Fibroblast of skin of right quadriceps (primary cell): ENCODE measurements at places on chromosomes 3 and 15.
A peak's percentile ranks its signal among the peaks of the same experiment; 100 is the strongest.

DNA sequence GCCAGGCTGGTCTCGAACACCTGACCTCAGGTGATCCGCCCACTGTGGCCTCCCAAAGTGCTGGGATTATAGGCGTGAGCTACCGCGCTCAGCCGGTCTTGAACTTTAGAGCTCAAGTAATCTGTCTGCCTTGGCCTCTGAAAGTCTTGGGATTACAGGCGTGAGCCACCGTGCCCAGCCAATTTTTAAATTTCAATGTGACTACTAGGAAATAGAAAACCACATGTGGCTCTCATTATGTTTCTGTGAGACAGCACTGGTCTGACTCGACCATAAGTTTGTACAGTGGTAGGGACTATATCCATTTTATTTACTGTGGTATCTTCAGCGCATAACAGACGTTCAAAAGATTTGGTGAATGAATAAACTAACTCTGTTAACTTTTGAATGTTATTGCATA is 9.1 kb downstream of the ZFAND6 start:
- DNase-seq = peak; percentile 67

GRCh38 chr3:23913873-23914743 is 2.7 kb downstream of the NKIRAS1 start:
- no peak for DNase-seq

GRCh38 chr3:54517424-54517823 is 395.1 kb downstream of the CACNA2D3 start:
- DNase-seq = no peak

DNA sequence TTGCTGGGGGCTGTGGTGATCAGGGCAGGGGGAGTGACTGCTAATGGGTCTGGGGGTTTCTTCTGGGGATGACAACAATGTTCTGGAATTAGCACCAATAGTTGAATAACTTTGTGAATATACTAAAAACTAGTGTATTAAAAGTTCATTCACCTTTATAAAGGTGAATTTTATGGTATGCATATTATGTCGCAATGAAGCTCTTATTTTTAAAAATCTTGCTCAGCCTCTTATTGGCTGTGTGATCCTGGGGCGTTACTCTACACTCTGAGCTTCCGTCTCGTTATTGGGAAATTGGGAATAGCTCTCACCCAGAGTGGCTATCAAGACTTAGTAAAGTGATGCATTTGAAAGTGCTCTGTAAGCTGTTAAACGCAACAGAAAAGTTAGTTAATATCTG is 105.3 kb downstream of the SEC22A start:
- no peak for DNase-seq

- DNase-seq = peak; percentile 36
These were observed 318.9 kb upstream of the COL8A1 start for GRCh38 chr3:99319450-99319849.

GRCh38 chr15:71212146-71212545 is 96.9 kb downstream of the THSD4 start:
- peak; percentile 43 for DNase-seq

DNA sequence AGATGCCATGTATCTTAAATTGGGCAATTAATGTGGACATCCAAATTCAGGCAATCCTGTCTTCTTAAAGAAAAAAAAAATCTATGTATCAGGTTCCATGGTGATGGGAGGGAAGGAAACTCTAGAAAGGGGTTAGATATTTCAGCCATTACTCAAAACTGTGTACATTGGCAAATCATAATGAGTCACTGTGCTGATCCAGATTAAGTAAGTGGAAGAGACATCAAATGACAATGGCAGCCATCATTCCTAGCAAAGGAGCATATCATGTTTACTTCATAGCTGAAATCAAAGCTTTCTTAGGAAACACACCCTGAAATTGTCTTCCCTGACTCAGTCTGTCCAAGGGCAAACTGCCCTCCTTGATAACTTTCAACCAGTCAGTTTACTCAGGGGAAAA is 713.3 kb upstream of the GBE1 start:
- peak; percentile 72 for DNase-seq

- DNase-seq = peak; percentile 99
These were observed 37.6 kb downstream of the FAM3D start for GRCh38 chr3:58628823-58629562.

- peak; percentile 47 for DNase-seq
These were observed at the start of gene NMNAT3 for GRCh38 chr3:139677388-139678155. Gene NMNAT3, minus strand, starts transcription at chr3:139677972. Its CDS starts 50,248 bp downstream, at chr3:139627724.

- DNase-seq = peak; percentile 78
These were observed 61.6 kb upstream of the TGFBR2 start for GRCh38 chr3:30544812-30545211.

DNA sequence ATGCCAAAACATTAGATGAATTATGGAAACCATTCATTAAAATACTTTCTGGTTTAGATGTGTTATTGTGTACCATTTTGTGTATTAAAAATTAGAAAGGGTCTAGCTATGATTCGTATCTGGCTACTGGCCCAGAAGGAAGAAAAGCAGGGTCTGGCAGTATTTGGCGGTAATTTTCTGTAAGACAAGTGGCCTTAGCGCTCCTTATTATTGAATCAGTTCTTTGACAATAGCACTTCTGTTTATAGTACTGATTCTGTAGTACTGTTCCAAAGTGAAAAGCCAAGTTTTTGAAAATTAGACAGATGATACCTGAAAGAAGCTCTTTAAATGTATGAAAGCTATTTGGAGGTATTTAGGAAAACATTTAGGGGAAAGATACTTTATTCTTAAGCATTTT is 10.2 kb downstream of the GLCE start:
- DNase-seq = no peak

DNA sequence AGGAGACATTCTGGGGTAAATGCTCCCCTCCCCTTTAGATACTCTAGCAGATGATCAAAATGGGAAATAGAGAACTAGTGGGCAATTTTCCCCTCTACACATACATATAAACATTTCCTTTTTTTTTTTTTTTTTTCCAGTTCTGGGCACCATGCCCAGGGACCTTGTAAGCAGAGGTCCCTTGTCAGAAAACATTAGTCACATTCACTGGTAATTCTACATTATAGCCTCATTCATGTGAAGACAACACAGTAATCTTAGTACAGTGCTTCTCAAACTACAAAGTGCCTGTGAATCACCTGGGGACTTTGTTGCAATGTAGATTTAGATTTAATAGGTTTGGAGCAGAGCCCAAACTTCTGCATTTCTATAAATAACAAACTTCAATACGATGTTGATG is 60.1 kb upstream of the ACTC1 start:
- DNase-seq = peak; percentile 77

DNA sequence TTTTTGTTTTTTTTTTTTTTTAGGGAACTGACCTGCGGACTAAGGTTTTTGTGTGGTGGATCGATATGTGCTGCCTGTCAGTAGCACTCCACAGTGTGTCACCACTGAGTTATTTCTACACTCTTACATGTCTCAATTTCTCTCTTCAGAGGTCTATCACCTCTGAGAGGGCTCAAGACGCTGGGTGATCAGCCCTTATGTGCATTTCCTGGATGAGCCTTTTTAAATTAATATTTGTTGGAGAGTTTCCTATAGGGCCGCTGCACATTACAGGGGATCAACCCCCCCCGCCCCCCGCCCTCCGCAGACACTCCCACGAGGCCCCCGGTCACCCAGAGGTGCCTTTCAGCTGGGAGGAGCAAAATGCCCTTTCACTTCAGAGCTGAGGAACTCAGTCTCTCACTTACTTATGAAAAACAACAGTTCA is 34.5 kb upstream of the AP4E1 start:
- DNase-seq = no peak

- DNase-seq = no peak
These were observed 598.7 kb upstream of the TGFBR2 start for GRCh38 chr3:30007668-30008067.

GRCh38 chr3:181881749-181882148 is 170.0 kb downstream of the SOX2 start:
- DNase-seq = no peak

DNA sequence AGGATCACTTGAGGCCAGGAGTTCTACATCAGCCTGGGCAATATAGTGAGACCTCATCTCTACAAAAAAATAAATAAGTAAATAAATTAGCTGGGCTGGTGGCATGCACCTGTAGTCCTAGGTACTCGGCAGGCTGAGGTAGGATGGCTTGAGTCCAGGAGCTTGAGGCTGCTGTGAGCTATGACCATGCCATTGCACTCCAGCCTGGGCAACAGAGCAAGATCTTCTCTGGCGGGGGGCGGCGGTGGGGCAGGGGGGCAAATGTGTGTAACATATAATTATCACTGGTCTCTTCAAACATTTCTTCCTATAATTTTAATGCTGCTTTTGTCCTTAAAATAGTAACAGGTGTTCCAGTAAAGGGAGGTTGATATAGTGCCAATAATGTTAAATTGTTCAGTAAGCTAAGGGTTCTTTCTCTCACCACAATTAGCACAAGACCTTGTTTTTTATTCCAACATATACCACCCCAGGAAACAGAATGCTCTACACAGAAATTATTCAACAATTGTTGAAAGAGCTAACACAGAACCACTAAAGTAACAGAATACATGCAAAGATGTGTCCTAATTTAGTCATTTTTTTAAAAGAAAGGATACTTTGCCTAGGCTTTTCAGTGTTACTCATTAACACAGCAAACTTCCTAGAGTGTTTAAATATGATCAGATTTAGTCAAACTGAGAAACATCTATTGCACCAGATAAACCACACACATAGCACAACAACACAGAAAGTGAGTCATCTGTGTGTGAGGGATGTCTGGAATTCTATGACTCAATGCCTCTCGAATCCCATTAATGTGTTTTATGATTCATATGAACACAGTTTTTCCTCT is 29.1 kb downstream of the ANKRD28 start:
- DNase-seq = peak; percentile 98

- no peak for DNase-seq
These were observed 64.8 kb downstream of the TRIM71 start for GRCh38 chr3:32882603-32883025.

- no peak for DNase-seq
These were observed 33.5 kb upstream of the MKRN3 start for GRCh38 chr15:23532024-23532423.

DNA sequence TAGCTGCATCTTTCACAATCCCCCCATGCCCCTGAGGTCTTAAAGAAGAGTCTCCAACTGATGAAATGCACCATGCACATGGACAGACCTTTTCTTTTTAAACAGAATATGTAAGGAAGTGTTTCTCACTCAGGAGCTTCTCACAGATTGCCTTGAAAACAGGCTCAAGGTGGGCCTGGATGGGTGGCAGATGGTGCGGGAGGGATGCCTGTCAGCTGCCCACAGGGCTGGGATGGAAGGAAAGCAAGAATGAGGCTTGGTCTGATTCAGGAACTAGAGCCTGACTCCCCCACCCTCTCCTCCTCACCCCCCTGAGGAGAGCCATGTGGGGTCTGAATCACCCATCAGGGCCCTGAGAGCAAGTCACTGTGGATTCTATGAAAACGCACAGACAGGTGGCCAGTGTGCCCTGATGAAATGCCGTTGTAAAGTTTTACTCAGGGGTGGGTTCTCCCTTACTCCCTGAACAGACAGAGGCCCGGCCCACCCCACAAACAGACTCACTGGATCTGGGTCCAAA is 67.2 kb downstream of the UMPS start:
- no peak for DNase-seq

GRCh38 chr3:110752307-110752706 is 319.3 kb upstream of the NECTIN3 start:
- DNase-seq = no peak

DNA sequence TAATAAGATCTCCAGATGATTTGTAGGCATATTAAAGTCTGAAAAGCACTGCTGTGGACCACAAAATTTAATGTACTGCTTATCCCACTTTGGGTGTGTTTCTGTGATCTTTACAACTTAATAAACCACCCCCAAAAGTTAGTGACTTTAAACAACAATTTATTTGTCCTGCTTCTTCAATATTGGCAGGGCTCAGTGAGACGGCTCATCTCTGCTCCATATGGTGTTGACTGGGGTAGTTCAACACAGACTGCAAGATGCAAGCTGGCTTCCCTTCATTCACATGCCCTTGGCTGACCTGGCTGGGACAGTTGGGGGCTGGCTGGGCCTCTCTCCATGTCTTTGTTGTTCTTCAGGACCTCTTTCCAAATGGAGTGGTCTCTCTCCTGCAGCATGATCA is 337.8 kb downstream of the FHIT start:
- no peak for DNase-seq

DNA sequence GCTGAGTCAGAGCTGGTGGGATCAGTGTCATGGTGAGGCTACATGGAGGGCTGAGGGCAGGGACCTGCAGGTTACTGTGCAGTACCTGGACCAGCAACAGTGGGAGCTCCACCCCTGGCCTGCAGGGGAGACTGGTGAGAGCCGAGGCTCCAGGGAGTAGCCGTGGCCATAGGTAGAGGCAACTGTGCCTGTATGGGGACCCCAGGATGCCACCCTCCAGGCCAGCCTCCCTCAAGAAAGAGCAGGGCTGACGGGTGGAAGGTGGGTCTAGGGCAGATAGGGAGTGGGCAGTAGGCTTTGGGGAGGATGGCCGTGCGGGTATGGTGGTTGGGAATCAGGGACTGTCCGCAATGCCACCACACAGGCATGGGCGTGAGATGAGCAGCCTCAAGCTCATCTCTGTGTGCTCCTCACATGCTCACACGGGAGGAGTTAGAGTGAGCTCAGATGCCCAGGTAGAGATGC is 35.5 kb downstream of the FBLN2 start:
- no peak for DNase-seq

GRCh38 chr3:143348486-143349327 is 229.1 kb downstream of the CHST2 start:
- DNase-seq = no peak

- no peak for DNase-seq
These were observed 1083.7 kb upstream of the CFAP20DC start for GRCh38 chr3:60133269-60134162.

DNA sequence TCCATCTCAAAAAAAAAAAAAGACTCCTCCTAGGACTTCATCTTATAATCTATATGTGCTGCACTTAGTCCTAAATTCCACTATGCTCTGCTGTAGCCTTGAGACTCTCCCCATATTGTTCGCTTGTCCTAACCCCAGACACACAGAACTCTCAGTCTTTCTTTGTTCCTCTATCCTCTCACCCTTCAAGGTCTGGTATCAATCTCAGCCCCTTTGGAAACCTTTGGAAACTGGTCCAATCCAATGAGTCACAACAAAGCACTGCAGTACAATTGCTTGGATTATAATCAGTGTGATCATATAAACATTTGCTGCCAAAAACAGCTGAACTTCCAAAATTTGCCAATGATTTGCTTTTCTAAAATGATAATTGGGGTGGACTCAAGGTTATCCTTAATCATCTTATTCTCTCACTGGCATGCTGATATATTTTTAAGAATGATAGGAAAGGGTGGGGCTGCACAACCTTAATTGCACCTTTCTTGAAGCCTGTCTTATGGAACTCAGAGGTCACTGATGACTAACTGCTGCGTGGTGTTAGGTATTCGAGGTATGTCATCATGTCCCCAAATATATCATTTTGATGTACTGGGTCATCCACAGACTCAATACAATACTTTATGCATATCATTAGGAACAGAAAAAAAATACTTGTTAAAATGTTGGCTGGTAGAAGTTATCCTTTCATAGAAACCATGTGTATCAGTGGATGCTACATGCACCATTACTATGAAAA is 756.7 kb downstream of the NR2F2 start:
- no peak for DNase-seq
